ENCODE measurements at places on chromosomes 2 and 18. TPM values are rescaled to one million over a fixed set of nuclear protein-coding genes. Genes with fewer than 3 reads are reported as not detected.

RUFY4 gene
- total RNA-seq = 0.64 TPM

SPATA3 gene
- total RNA-seq = not detected

DNA sequence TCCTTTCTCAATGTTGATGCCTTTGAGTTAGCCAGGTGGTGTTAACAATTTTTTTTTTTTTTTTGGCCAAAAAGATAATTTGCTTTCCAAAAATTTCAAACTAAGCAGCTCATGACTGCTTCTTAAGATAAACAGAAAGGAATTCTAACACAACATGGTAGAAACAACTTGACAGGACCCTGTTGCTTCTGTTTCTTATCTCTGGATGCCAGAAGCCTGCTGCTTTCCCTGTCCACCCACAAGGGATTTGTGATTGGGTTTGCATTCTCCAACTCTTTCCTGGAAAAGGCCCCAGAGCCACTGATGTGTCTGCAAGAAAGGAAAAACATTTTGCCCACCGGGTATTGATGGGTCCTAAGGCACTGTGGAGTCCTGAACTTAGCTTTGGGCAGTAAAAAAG, 217.2 kb upstream of the PKDCC start:
- DNase-seq = no peak

- DNase-seq = no peak
These were observed 3.9 kb downstream of the RND3 start for GRCh38 chr2:150483532-150483931.

- no peak for DNase-seq
These were observed 4.8 kb upstream of the ONECUT2 start for GRCh38 chr18:57430079-57431001.

GRCh38 chr2:84800194-84800805, 80.6 kb downstream of the TRABD2A start:
- DNase-seq = no peak

DNA sequence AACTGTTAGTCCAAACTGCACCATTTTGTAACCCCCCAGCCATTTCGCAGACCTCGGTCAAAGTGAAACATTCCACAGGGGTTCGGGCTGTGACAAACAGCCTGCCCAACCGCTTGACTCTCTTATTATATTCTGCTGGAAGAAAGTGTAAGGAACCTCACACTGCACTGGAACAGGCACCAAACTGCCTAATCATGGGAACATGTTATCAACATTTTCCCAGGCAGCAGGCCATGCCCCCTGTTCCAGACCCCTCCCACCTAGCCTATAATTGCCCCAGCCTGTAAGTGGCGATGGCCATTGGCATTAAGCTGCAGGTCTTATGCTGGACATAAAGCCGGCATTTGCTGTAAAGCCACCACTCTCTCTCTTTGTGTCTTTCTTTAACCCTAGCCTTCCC, 16.9 kb downstream of the LYG2 start:
- DNase-seq = no peak

DNA sequence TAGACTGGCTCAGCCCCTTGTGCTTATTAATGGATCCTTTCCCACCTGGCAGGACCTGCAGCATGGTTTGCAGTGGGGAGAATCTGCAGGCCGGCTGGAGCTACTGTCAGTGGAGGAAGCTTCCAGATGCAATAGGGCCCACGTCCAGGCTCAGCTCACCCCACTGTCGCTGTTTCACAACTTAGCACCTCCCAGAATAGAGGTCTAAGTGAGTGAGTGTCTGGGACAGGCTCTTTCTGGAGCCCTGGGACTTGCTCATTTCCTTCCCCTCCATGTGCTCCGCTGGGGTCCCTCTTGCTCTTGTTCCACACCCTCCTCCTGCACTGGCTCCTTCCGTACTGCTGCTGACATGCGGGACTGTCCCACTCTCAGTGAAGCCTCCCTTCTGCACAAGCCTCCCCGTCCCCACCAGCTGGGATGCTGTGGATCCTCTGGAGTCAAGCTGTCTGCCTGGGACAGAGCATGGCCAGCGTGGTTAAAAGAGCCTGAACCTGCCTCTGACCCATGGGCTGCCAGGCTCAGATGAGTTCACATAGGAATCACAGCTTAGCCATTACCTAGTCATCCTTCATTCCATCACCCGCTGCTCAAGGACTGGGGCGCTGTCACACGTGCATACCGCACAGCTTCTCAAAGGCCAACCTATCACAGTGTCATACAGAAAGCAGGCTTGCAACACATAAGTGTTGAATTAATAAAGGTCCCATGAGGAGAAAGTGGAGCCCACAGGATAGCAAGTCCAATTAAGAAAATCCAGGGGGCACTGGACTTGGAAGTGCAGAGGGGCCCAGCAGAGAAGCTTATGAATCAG, 135.9 kb downstream of the ACKR3 start:
- no peak for DNase-seq

CCDC141 gene
- total RNA-seq = 0.78 TPM

DNA sequence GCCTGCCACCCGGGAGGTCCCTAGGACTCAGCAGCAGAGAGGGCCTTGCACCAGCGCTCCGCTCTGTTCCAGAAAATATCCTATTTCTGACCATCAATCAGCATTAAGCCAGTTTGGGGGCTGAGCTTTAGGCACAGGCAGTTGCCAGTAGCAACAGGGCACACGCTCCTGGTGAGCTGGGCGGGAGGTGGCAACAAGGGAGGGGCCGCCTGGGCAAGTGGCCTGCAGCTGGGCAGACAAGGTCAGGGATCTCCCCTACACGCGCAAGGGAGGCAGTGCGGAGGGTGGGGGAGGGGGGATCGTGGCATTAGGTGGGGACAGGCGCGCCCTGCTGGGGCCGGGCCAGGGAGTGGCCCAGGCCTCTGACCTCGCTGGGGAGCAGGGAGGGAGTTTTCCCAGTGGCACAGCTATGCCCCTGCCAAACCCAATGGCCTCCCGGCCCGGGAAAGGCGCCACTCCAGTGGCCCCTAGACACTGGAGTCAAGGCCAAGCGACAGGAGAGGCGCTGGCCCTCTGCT, 302.8 kb downstream of the NCKAP5 start:
- no peak for DNase-seq

CPLX4 gene
- total RNA-seq = not detected

- DNase-seq = no peak
These were observed 236.5 kb downstream of the ZNF804A start for GRCh38 chr2:184834699-184835397.

RAB6C gene
- not detected for total RNA-seq

DNA sequence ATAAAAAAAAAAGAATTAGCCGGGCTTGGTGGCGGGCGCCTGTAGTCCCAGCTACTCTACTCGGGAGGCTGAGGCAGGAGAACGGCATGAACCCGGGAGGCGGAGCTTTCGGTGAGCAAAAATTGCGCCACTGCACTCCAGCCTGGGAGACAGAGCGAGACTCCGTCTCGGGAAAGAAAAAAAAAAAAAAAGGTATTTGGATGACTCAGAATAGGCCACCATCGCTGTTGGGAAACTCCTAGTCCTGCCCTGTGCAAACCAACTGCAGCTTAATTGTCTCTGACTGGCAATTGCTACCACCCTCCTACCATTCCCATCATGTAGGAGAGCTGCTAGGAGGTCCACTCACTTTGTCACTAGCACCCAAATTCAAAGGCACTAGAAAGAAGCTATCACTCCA, 43.5 kb downstream of the ATP8B1 start:
- DNase-seq = no peak

Data from activated T-helper 1 cell treated with anti-CD3 and anti-CD28 coated beads, Interleukin-12 subunit alpha, Interleukin-12 subunit beta, Interleukin-2, Interleukin-4 antibody, amounts not matched to agents 30 ng/mL and 10 ng/mL and 1 ng/mL, durations not matched to agents 14 hours and 24 hours and 36 hours (primary cell).